ENCODE measurements at places on chromosomes 2 and 18.

GRCh38 chr2:23131066-23131575 is 253.9 kb upstream of the KLHL29 start:
- no peak for DNase-seq

GRCh38 chr18:29512761-29513160 is 1335.8 kb upstream of the CDH2 start:
- no peak for DNase-seq

GRCh38 chr2:68740400-68740914 is 5.8 kb downstream of the ARHGAP25 start:
- no peak for DNase-seq

GRCh38 chr2:99710721-99711120 is 220.9 kb upstream of the REV1 start:
- no peak for DNase-seq

Data from AML-193 (cell line).